Upper lobe of right lung (tissue), 1 donor: ENCODE measurements at places on chromosomes 16 and 17. TPM values are rescaled to one million over a fixed set of nuclear protein-coding genes. Genes with fewer than 3 reads are reported as not detected.

- no peak for DNase-seq
These were observed 192 bp downstream of the FASN start for GRCh38 chr17:82097919-82098168.

GRCh38 chr17:78357177-78357586 lies 2.7 kb downstream of the SOCS3 start:
- DNase-seq: peak; percentile 78

GRCh38 chr17:65393514-65393913 lies 167.9 kb downstream of the AXIN2 start:
- DNase-seq: no peak

DNA sequence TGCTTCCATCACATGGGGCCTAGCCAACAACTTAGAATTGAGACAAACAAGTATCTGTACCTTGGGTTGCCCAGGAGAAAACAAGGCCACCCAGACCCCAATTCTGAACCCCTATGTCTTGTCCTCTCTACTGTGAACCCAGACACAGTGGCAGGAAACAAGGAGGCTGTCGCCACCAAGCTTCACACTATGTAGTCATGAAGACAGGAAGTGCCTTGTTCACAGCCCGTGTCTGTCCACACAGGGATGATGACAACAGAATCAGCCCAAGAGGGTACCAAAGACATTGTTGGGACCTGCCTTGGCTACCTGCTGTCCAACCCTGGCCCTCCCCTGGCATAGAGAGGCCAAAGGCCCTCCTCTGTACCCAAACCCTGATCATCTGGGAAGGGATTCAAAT lies 84.8 kb downstream of the CDYL2 start:
- DNase-seq: no peak

DNA sequence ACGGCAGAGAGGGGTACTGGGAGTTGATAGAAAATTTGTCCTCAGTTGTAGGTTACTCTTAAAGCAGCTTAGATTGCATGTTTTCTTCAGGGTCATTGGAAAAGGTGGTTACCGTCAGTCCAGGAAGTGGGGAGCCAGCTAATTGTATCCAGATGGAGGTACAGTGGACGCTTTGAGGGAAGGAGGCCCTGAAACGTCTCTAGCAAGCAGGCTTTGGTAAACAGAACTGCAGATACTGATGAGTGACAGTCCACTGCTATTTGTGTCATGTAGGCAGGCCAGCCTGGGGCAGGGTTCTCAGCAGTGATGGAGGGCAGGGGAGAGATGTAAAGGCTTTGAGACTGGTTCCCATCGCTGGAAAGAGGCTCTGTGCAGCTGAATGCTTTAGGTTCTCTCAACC lies 30.2 kb upstream of the ST6GALNAC1 start:
- no peak for DNase-seq

DNA sequence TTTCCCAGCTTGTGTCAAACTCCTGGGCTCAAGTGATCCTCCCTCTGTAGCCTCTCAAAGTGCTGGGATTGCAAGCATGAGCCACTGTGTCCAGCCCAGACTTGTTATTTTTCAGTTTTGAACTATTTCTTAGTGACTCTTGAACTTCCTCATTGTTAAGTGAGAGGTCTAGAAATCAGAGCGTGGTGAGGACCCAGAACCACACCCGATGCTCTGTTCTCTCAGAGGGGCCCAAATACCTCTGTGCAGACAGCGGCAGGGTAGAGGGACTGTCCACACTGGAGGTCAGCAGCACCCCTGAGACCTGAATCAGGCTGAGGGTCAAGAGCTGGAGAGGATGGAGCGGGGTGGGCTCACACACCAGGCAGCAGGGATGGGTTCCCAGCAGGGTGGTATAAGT lies 47.7 kb upstream of the MEAK7 start:
- no peak for DNase-seq

DNA sequence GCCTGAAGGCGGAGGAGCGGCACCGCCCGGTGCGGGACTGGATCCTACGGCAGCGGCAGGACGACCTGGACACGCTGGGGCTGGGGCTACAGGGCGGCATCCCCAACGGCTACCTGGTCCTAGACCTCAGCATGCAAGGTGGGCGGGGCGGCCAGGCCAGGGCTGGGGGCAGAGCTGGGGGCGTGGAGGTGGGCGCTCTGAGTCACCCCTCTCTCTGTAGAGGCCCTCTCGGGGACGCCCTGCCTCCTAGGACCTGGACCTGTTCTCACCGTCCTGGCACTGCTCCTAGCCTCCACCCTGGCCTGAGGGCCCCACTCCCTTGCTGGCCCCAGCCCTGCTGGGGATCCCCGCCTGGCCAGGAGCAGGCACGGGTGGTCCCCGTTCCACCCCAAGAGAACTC lies 7.9 kb downstream of the MSLN start:
- DNase-seq: no peak

DNA sequence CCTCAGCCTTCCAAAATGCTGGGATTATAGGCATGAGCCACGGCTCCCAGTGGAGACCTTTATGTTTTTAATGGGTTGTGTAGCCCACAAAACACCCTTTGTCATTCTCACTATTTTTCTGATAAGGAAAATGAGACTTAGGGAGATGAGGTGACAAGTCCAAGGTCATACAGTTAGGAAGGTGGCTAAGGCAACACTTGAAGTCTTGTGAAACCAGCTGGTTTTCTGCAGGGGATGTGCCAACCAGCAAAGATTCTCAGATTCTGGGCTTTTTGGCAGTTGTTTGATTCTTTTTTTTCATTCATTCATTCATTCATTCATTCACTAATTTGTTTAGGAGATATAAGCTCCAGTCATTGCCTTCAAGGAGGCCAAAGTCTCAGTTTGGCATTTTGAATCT lies 10.0 kb upstream of the PHOSPHO1 start:
- no peak for DNase-seq

DNA sequence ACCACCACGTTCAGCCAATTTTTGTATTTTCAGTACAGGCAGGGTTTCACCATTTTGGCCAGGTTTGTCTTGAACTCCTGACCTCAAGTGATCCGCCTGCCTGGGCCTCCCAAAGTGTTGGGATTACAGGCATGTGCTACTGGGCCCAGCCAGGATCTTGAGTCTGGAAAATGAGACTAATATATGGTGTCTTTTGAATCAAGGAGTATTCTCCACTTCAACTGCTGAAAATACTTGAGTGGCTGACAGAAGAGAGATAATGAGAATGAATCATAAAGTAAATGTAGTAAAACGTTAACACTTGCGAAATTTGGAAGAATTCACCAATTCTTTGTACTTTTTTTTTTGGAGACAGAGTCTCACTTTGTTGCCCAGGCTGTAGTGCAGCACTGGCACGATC lies 16.6 kb downstream of the SMYD4 start:
- no peak for DNase-seq

DNA sequence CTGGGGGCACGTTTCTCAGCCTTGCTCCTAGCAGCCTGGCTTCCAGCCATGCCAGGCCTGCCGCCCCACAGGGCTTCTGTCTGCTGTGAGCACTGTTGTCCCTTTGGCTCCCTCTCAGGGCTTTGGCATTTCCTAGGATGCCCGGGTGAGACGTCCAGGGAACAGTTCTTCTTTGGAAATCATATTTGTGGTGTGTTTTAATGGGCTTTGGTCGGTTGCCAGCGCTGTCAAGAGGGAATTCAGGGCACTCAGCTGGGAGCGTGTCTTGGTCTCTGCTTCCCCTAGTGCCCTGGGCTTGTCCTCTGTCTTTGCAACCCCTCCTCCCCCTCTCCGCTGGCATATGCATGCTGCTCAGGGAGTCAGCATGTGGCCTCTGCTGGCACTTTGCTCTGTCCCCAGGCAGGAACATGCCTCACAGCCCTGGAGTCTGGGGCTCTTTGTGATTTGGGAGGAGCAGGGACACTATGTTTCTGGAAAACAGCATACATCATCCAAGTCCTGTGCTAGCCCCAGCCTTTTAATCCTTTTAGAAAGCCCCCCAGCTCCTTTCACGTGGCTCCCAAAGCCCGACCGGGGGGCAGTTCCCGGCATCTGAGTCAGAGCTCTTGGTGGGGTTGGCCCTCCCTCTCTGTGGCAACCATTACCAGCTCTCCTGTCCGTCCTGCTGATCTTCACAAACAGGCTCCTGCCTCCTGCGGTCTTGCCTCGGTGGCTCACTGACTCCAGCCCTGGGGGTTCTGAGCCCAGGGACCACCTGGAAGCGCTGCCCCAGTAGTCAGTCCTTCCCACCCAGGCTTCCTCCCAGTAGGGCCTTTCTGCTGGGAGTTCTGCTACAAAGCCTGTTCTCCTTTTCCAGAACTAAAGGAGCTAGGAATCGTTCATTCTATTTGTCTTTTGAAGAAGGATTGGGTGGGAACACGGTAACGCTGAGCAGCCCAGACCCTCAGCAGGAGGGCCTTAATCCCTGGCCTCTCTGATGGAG lies 26.7 kb downstream of the SAP30BP start:
- peak; percentile 81 for DNase-seq

Gene SLC4A1
- total RNA-seq: 0.43 TPM

Gene ROGDI
- total RNA-seq: 21.8 TPM
